ENCODE measurements at places on chromosomes 7 and 10.

GRCh38 chr7:16038906-16039305, 352.4 kb upstream of the MEOX2 start:
- no peak for DNase-seq

- no peak for DNase-seq
These were observed 34.3 kb downstream of the MAPK8 start for GRCh38 chr10:48340734-48341133.

- DNase-seq: no peak
These were observed 96.5 kb downstream of the CAMK1D start for GRCh38 chr10:12445701-12446334.

DNA sequence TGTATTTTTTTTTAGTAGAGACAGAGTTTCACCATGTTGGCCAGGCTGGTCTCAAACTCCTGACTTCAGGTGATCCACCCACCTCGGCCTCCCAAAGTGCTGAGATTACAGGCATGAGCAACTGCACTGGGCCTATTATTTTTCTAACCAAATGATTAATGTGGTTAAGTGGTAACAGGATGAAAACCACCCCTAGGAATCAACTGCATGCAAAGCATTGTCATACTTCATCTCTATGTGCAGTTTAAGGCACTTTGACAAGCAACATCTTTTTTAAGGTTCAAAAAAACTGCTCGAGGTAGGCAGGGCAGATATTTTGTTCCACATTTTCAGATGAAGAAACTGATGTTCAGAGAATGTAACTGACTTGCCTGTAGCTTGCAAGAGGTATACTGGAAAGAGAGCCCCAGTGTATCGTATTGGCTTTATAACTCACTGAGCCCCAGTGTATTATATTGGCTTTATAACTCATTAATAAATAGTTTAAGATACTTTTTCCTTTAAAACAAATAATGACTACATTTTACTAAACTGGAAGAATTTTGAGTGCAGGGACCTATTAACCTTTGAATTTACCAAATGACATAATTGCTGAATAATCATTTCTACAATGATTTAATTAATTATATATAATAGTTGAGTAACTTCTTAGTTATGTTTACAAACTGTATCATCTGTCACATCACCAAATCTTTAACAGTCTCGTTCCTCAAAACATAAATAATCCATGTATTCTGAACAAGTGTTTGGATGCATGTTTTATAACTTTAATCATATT, 38.1 kb downstream of the RTKN2 start:
- DNase-seq: no peak

- no peak for DNase-seq
These were observed 16.5 kb downstream of the GRID1 start for GRCh38 chr10:86349940-86350630.

DNA sequence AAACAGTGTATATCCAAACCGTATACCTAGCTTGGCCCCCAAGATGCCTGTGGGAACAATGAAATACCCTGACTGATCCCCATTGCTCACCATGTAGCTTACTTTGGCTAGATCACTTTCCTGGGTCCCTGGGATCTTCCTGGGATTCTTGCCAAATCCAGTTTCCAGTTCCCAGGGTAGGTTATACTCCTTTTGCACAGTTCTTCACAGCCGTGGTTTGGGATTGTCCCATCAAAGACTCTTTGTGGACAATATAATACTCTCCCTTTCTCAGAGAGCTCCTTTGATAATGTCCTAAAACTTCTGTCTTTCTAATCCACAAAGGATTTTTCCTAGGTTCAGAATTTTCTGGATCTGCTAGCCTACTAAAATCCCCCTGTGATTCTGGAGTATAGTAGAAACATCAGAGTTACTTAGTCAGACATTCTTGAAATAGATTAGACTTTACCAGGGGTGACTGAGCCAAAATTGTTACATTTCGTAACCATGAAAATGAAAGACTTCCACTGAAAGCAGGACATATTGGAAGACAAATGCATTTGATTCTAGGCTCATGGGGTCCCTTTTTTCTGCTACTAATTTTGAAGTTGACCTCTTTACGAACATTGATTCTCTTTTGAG, 388.3 kb upstream of the ETV1 start:
- no peak for DNase-seq

- DNase-seq: no peak
These were observed 537.3 kb downstream of the TNS3 start for GRCh38 chr7:47044625-47045024.

DNA sequence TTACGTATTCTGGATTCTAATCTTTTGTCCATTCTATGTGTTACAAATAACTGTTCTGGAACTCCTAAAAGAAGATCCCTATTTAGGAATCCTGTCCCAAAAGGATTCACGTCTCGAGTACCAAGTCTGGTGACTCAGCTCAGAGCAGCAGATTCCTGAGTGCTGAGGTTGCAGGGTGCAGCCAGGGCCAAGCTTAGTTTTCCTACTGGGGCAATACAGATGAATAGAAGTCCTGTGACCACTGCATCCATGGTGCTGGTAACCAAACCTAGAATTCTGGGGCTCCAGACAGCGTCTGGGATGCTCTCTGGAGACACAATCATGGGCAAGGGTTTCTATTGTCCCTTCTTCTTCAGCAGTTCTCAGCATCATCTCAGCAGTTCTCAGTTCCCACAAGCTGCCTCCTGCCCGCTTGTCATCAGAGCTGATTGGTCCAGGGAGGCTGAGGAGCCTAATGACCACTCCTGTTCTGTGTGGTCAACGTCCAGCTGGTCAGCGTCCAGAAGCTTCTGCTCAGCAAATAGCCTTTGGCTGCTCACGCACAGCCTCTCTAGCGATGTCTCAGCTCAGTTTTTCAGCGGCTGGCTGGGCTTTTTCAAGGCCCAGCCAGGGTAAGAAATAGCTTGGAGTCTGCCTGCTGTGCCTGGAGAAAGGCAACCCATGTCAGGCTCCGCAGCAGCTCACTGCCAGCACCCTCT, 50.4 kb upstream of the C7orf33 start:
- no peak for DNase-seq

DNA sequence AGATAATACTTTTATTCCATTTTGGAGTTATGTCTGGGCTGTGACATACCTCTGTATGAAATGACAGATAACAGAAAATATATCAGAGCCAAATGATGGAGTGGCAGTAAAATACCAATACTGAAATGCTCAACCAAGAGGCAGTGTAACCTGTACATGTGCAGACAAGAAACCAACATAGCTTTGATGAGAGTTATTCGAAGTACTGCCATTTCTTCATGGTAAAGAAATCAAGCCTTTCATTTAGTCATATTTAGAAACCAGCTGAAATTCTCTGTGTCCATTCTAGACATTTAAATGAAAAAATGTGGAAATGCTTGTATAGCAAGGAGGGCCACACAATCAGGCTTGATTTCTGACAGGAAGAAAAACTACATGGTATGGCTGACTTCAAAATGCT, 127.1 kb upstream of the PTPRZ1 start:
- DNase-seq: no peak

GRCh38 chr7:34530259-34530658, 127.8 kb upstream of the NPSR1 start:
- DNase-seq: no peak

DNA sequence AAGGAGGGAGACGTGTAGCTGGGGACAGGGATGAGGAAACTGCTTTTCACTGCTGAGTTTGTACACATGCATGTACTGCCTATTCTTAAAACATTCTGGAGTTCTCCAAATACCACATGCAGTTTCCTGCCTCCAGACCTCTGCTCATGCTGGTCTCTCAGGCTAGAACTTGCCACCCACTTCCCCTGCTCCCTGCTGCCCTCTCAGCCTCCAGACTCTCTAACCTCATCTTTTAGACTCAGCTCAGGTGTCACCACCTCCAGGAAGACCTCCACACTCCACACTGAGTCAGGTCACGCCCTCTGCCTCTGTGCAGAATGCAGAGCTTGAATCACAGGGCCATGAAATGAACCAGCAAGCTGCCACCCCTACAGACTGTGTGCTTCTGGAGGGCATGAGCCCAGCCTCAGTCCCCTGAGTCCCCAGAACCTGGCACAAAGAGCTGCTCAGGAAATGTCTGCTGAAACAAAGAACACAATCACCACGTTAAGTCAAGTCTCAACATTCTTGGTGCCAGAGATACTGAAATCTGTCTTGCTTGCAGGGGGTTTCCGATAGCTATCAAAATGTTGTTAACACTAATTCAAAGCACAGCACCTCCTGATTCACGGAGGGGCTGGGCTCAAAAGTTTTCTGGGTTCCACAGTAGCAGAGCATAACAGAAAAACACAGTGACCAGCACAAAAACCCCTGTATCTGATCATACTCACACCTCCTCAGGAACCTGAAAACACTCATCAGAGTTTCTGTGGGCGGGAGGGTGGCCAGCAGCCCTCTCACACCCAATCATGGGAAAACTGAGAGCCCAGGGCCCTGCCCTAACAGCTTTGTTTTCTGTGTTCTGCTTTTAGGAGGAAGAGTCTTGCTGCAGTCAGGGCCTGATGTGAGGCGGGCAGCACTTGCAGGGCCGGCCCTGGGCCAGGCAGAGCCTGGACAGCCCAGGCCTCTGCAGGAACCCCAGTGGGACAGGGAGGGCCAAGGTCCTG, 21.1 kb downstream of the FAM53B start:
- DNase-seq: no peak

Data from activated naive CD8-positive, alpha-beta T cell treated with anti-CD3 and anti-CD28 coated beads, Interleukin-2, amount 50 U/mL, for 16 hours (primary cell).